Breast epithelium (tissue), 4 donors: ENCODE measurements at places on chromosomes 1 and 21. TPM values are rescaled to one million over a fixed set of nuclear protein-coding genes. Genes with fewer than 3 reads are reported as not detected.
A peak's percentile ranks its signal among the peaks of the same experiment; 100 is the strongest.

Gene NMNAT2
- 0.29 TPM for total RNA-seq

Gene RSPH1
- 2.3 TPM for total RNA-seq

Gene KRTAP12-2
- not detected for total RNA-seq

Gene H3-3A
- 287 TPM for total RNA-seq

Gene CHRM3
- total RNA-seq = 1.6 TPM

- DNase-seq = no peak
Observed at GRCh38 chr1:61097317-61097716, 15.0 kb downstream of the NFIA start.

- no peak for DNase-seq
Observed at GRCh38 chr1:110481968-110482623, 31.1 kb downstream of the PROK1 start.

GRCh38 chr21:44318489-44319285 is 18.8 kb downstream of the PFKL start:
- no peak for DNase-seq

GRCh38 chr1:224411766-224412165 is 22.8 kb downstream of the WDR26 start:
- DNase-seq = no peak

DNA sequence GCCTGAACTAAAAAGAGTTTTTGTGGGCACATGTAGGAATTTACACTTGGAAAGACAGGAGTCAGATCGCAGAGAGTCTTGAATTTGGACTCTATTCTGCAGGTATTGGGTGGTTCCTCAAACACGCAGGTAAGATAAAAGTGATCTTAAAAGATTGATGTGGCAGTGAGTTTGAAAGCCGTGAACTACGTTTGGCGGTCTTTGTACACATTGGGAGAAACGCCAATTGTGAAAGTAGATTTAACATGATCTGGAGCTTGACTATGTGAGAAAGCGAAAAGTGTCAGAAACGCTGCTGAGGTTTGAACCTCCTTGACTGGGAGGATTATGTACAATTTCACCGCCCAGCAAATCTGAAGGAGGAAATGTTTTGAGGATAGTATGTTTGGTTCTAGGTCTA is 1.5 kb upstream of the PPP2R5A start:
- no peak for DNase-seq

DNA sequence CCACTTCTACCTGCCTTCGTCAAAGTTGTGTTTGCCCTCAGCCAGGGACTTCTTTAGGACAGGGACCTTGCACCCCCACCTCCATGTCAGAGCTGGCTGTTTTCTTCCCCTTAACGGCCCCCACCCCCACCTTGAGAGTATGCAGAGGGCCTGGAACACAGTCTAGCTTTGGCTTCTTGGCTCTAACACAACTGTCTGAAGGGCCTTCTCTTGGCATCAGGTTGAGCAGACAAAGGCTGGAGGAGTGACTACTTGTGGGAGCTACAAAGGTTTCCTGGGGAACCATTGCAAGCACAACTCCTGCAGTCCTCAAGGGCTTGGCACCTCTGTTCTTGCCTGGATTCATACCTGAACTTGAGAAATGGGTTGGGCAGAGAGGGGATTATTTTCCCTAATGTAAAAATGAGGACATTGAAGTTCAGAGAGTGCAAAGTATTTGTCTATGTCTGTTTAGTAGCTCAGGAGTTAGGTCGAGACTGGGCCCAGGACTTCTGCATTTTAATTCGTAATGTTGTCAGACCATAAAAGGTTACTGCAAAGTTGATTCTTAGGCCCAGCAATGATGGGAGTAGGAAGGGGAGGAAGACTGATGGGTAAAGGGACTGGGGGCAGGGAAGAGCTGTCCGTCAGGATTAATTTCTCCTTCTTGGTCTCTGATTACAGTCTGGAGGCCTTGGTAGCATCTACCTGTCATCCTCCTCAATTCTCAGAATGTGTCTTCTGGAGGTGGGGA is 2.6 kb downstream of the CYP4B1 start:
- no peak for DNase-seq

DNA sequence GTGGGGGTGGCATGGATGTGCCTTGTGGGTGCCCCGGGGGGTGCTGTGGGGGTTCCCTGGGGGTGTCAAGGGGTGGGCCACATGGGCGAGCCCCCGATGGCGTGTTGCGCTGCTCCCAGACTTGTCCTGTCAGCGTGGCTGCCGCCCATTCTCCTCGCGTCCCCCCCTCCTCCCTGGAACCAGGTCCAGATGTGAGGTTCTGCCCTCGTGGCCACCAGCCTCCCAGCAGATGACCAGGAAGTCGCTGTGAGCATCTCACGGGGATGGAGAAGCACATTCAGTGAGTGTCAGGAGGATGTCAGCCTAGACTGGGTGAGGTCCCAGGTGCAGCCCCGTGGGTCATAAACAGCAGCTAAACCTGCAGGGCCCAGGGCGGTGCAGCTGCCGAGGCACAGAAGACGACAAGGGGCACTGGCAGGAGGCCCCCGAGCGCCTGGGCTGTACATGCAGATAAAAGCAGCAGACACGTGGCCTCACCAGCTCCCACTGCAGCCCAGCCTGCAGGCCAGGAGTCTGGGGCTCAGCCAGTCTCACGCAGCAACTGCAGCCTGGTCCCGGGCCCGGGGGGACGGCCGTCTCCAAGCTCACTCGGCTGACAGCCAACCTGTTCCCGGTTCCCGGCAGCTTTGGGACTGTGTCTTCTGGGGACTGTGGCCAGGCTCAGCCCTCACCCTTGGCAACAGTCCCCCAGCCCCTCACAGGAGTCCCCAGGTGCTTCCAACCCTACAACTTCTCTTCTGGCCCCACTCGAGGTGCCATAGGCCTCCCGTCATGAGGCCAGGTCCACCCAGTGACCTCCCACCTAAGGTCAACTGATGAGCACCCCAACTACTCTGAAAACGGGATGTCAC is 17.5 kb upstream of the COL6A2 start:
- peak; percentile 13 for DNase-seq

DNA sequence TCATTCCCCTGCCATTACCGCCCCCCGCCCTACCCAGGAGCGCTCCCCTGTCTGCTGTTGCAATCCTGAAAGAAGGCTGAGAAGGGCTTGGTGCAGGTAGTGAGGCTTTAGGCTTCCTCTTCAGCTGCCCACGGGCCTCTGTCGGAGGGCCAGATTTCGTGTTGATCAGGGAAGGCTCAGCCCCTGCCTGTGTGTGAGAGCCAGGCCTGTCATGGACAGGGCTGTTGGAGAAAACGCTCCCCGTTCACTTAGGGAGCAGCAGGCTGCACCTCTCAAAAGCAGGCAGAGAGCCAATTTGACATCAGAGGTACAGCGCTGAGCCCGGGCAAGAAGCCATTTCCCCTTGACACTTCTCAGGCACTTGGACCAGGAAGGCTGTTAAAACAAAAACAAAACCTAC is 19.0 kb downstream of the TEX35 start:
- no peak for DNase-seq

GRCh38 chr21:15688809-15689208 is 41.0 kb upstream of the USP25 start:
- no peak for DNase-seq
